ENCODE measurements at places on chromosomes 3 and 15.

- DNase-seq = no peak
Observed at GRCh38 chr3:97960993-97961766, 11.1 kb downstream of the RIOX2 start.

- DNase-seq = no peak
Observed at GRCh38 chr3:14122301-14122700, 2.4 kb downstream of the CHCHD4 start.

- DNase-seq = no peak
Observed at GRCh38 chr15:63063164-63063756, 20.7 kb downstream of the TPM1 start.

DNA sequence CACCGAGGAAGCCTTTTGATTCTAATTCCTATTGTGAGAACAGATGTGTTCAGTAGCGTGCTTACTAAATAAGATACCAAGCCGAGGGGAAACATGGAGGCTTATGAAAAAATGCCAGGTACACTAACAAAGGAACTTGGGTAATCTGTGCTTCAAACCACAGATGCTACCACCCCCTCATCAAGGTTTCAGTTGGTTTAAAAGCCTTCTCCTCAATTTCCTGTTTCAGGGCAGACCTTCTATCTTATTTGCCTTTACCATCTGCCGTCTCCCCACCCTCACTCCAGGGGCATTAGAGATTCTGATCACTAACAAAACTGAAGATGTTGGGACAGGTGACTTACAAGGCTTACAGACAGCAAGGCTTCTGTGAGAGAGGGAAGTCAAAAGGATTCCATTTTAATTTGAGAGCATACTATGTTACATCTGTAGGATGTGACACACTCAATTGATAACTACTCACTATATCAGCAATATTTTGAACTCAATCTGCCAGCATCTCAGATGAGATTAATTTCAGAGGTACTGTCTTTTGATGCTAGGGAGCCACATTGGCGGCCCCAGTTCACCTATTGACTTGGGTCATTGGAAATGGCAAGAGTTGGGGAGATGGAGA lies 60.6 kb upstream of the PLCL2 start:
- DNase-seq = no peak

DNA sequence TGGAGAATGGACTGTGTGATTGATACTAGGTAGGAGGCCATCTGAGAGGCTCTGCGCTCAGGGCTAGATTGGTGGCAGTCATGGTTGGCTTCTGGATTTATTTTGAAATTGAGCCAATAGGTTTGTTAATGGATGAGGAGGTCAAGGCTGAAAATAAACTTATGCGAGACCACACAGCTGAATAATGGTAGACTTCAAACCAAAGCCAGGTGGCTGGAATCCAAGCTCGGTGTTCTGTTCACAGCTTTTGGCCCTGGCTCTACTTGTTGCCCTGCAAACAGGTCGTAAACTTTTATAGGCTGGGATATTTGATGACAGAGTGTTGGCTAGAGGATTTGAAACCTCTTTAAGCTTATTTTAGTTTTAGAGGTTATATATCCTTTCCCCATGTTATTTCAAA lies 160.4 kb downstream of the CHL1 start:
- DNase-seq = no peak

- DNase-seq = peak; percentile 39
Observed at GRCh38 chr15:62068071-62068809, 1.5 kb downstream of the C2CD4A start.

GRCh38 chr15:81653259-81653658 lies 279.2 kb upstream of the TMC3 start:
- DNase-seq = no peak

- peak; percentile 54 for DNase-seq
Observed at GRCh38 chr3:52798978-52799476, 4.4 kb downstream of the ITIH3 start.

- DNase-seq = no peak
Observed at GRCh38 chr3:42505849-42506410, 3.5 kb downstream of the VIPR1 start.

GRCh38 chr3:23653647-23654525 lies 151.9 kb upstream of the UBE2E1 start:
- DNase-seq = no peak

DNA sequence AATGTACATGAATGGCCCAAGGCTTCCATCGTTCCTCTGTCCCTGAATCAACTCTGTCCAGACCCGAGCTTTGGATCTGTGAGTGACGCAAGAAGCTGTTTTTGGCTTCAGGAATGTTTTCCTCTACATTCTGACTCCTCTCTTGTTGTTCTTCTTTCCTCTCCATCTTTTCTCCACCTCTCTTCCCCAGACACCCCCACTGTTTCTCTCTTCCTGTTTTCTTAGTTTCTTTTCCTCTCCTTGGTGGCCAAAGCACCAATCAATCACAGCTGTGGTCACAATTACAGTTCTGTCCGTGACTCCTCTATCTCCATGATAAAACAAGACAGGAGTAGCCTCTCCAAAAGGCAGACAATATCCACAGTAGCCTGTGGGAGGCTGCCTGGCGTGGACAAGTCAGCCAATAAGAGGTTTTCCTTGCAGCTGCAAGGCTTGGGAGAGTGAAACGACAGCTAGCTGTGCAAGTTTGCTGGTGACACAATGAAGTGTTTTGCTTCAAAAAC lies 4.9 kb upstream of the TMEM212 start:
- no peak for DNase-seq

DNA sequence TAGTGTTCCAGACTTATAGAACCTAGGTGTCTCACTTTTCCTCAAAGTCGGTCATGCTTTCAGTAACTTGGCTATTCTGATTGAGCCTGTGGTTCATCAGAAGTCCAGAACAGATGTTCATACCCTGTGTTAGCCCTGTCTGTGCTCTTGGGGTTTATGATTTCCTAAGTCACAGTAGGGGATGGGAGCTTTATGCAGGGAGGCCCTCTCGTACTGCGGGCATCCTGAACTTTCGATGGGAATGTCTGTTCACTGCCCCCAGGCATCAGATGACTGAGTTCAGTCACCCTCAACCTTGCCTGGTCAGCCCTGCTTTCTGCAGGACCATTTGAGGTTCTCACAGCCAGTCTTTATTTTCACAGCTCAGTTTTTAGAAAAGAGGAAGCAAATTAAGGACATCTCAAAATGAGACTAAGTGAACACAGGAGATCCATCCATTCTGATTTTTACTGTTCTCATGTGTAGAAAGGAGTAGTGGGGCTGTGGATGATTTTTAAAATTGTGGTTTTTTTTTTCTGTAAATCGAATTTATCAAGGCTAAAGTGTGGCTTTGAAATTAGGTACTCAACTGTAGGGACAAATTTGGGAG lies 71.3 kb downstream of the CMTM8 start:
- no peak for DNase-seq

DNA sequence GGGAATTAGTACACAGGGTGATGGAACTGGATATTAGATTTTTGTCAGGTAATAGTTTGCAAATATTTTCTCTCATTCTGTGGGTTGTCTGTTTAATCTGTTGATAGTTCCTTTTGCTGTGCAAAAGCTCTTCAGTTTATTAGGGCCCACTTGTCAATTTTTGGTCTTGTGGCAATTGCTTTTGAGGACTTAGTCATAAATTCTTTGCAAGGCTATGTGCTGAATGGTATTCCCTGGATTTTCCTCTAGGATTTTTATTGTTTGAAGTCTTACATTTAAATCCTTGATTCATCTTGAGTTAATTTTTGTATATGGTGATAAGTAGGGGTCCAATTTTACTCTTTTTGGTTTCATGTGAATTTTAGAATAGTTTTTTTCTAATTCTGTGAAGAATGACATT lies 111.3 kb downstream of the ARRDC4 start:
- DNase-seq = no peak

DNA sequence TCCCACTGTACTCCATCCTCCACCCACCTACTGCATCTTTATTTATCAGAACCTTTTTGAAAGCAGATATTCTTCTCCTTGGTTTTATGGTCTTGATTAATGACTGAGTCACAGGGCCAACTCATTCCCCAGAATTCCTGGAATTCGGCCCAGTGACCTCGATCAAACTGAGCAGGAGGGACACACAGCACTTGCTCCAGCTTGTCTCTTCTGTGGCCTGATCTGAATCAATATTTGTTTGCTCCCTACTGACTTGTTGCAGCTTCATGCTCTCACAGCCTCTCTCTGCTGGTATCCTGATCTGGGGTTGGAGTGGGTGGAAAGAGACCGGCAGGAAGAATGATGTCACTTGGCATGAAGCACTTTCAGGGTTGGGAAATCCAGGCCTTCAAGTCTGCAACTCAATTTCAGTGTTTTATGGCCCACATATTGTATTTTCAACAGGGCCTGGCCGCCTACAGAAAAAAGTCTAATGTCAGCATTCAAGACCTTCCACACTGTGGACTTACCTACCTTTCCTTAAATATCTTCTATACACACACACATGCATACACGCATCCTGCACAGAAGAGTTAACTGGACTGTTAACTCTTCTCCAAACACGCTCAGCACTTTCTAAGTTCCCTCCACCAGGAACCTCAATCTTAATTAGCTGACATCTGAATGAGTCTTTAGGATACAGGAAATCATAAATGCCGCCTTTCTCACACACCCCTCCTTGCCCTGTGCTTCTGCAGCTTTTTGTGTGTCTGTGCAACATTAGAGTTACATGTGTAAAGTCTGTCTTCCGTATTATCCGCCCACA lies 4.6 kb downstream of the ANXA2 start:
- no peak for DNase-seq

DNA sequence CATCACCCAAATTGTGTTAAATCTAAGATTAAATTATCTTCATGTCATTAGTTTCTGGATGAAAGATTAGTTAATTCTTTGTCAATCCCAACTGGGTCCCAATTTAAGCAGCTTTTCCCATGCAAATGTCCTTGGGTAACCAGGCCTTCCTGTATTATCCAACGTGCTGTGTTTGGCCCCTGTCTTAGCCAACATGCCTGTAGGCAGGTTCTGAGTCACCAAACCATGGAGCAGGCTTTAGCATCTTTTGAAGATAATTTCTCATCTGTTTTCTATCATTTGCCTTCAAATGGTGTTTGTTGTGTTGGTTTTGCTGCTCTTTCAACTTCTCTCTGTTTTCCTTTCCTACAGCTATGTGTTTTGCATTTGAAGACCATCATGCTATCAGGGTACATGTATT lies 216.2 kb downstream of the ITPR1 start:
- no peak for DNase-seq

GRCh38 chr15:79190093-79190492 lies 92.4 kb upstream of the ANKRD34C start:
- no peak for DNase-seq

GRCh38 chr15:93093765-93094164 lies 4.8 kb upstream of the RGMA start:
- no peak for DNase-seq

DNA sequence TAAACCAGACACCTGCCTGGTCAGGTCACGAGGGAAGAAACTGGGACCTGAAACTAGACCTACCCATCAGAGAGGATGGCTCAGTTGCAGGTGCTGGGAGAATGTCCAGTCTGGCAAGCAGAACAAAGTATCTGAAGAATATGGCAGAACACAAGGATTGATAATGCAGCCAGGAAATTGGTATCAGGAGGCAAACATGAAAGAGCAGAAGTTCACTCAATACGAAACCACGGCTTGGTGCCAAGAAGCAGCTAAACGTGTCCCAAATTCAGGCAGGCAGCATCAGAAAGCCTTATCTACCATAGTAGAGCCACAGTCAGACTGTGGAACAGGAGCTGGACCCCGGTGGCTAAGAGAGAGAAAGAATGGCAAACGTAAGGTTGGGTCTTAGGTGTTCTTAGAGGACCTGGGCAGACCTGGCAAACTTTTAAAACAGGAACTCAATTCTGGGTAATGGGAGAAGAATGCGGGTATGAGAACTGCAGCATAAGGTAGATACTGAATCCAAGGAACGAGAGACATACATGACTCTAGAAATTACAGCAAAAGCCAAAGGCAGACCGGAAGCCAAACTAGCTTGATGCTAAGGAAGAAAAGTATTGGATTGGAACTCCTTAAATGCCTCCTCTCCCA lies 169.0 kb upstream of the NECTIN3 start:
- no peak for DNase-seq

GRCh38 chr3:176780766-176781165 lies 416.5 kb downstream of the TBL1XR1 start:
- no peak for DNase-seq

DNA sequence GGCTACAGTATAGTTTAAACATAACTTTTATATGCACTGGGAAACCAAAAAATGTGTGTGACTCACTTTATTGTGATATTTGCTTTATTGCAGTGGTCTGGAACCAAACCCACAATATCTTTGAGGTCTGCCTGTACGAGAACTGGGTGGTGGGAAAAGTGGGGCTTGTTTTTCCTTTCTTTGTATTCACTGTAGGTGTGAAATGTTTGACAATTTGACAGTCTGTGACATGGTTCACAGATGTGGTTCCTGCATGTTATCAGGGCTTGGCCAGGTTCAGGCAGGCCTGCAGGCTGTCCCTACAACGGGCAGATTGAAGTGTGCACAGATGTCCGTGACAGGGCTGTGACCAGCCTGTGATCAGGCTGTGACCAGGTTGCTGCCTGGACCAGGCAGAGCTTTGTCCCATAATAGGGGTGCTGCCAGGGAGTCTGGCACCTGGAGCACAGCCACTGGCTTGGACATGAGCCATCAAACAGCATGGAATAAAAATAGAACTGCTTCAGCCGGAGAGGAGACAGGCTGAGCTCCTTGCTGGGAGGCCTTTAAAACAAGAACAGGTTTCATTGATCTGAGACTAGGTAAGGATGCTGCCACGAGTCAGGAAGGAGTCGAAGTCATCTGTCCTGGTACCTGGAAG lies 61.0 kb downstream of the KLF13 start:
- DNase-seq = no peak

DNA sequence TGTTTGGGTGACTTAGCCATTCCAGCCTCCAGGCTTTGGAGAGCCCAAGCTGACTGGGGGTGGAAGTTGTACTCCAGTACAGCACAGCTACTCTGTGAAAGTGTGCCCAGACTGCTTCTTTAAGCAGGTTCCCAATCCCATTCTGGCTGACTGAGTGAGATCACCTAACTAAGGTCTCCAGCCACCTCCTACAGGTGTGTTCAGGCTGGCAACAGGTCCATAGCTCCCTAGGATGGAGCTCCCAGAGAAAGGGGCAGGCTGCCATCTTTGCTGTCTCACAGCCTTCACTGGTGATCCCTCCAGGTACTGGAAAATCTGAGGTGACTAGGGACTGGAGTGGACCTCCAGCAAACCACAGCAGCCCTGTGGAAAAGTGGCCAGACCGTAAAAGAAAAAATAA lies 445.3 kb upstream of the KCNMB2 start:
- DNase-seq = no peak

- DNase-seq = no peak
Observed at GRCh38 chr3:177491296-177492032, 294.2 kb upstream of the TBL1XR1 start.

Data from AML-193 (cell line).